ENCODE measurements at places on chromosomes 2 and 18.

DNA sequence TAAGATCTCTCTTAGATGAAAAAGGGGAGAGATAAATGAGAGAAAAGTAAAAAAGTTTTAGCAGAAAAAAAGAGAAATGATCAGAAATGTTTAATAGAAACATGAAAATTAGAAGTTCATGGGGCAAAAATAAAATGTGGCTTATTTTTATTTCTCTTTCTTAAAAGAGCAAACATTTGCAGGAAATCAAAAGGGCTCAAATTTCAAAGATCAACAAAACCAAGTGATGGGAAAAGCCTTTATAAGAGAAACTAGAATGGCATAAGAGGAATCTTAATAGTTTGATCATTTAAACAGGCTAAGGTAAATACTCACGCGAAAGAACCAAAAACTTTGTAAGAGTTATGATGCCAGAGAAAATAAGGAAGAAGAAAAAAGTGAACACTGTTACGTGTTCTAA lies 23.3 kb upstream of the DAW1 start:
- DNase-seq: no peak

- no peak for DNase-seq
Observed at GRCh38 chr2:79820281-79820680, 307.4 kb downstream of the CTNNA2 start.

DNA sequence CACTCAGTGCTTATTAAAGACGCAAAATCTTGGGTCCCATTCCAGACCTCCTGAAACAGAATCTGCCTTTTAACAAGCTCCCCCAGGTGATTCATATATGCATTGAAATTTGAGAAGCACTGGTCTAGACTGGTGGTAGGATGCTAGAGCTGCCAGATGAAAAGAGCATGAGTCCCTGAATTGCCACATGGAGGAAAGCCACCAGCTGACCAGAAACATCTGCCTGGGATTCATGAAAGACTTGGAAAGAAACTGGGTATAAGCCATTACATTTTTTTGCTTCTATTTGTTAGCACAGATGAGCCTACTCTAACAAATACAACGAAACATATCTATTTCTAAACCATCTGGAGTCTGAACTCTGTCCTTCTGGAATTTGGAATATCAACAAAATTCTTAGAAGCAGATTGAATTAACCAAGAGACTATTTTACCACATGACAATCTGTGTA lies 228.9 kb downstream of the RBM43 start:
- no peak for DNase-seq

- no peak for DNase-seq
Observed at GRCh38 chr2:159900343-159900742, 102.3 kb upstream of the CD302 start.

GRCh38 chr2:222912776-222913175 lies 51.9 kb downstream of the ACSL3 start:
- DNase-seq: no peak

DNA sequence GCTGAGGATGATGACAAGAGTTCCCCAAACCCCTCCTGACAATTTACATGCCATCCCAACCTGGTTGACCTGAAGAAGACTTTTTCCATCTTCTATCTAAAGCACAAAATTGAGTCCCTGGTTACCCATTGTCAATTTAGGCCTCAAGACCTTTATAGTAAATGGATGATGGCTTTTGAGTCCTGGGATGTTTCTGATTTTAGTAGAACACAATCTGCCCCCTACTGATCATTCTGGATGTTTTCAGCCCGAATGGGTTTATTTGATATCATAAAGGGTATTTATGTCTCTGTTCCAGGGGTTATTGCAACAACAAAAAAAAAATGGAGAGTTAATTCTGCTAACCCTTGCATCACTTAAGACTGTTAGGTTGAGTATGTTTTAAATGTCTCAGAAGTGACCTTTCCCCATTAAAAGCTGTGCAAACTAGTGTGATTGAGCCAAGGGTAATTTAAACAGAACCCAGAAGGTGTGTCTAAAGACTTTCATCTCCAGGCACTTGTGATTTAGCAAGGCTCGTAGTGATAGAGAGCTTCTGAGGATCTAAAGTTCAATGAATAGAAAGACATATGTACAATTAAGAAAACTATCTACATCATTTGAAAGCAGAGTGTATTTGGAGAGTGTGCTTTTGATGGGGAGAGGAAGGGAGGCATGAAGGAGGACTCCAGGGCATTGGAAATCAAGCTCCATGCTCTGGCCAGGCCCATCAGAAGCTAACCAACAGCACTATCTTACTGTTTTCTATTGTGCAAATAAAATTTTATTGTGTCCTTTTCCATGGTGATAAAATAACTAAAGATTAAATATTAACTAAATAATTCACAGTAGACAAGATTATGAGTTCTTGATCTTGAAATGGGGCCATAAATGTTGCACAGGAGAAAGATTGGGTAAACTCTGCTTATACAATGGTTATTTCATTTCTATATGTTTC lies 96.6 kb upstream of the NOSTRIN start:
- no peak for DNase-seq

DNA sequence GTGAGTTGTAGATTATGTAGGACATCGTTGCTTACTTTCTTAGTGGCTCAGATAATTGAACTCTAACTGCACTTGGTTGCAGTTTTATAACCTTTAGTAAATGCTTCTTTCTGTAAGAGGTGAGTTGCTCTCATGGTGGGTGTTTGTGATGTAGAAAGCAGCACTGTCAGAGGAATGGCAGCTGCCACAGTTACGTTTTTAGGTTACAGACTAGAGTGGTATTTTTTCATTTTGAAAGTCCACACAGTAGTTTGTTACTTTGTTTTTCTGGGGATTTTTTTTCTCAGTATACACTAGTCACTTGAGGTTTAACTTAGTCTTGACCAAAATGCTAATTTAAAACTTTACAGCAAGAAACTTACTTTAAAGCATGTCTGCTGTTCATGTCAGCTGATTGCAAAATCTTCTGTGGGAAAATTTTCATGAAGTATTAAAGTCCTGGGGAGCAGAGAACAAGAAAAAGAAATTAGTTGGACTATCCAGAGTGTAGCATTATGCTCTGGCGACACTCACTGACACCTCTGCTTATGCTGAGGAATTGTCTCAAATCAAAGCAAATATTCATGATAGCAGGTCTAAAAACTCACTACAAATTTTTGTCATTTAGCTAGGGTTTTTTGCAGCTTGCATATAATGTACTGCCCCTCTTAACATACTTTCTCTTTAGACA lies 14.8 kb downstream of the AFTPH start:
- DNase-seq: no peak

DNA sequence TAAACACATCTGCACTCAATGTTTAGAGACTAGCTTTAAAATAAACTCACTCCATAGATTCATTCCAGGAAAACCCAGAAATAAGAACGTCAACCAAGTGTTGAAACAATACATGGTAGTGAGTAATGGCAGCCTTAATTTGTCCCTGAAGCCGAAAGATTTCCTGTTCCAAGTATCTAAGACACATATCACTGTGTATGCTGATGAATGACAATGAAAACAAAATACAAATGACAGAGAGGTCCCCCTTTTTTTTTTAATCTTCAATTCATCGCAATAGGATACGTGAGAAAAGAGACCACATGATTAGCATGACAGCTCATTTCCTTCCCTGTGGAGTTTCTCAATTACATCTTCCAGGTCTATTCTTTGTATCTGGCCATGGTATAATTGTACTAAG lies 160.5 kb upstream of the STK17B start:
- DNase-seq: no peak

DNA sequence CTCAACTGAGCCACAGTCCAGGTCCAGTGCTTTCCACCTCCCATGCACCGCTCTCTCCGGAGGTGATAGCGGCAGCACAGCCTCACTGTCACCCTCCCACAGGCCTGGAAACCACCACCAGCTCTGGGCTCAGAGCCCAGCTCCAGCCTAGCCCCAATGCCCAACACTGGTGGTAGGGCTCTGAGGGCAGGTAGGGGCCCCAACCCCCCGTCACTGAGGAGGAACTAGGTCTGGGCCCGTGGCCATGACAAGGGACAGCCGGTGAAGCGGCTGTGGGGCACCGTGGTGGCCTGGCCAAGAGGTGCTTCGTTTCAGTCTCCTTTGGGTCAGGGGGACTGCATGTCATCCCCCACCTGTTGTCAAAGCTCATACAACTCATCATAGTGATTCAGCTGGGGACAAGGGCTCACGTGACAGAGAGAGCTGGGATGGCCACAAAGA lies 5.5 kb upstream of the TMEM214 start:
- no peak for DNase-seq

GRCh38 chr18:24922491-24922890 lies 429.5 kb downstream of the ZNF521 start:
- no peak for DNase-seq

DNA sequence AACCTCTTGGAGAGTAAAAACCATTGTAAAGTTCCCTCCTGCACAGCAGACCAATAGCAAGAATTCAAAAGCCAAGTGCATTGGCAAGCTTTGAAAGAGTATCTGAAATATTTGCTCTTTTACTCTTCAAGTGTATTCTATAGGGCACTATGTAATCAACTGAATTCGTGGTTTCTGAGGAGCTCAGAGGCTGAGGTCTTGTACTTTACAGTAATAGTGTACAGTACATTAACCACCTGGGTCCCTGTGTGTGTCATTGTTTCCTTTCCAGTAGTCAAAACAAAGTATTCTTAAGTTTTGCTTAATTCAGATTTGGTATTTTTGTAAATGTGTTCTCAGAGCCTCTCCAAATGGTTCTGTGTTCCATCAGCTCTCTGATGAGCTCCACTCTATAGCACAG lies 769.7 kb downstream of the LRRTM4 start:
- DNase-seq: no peak

DNA sequence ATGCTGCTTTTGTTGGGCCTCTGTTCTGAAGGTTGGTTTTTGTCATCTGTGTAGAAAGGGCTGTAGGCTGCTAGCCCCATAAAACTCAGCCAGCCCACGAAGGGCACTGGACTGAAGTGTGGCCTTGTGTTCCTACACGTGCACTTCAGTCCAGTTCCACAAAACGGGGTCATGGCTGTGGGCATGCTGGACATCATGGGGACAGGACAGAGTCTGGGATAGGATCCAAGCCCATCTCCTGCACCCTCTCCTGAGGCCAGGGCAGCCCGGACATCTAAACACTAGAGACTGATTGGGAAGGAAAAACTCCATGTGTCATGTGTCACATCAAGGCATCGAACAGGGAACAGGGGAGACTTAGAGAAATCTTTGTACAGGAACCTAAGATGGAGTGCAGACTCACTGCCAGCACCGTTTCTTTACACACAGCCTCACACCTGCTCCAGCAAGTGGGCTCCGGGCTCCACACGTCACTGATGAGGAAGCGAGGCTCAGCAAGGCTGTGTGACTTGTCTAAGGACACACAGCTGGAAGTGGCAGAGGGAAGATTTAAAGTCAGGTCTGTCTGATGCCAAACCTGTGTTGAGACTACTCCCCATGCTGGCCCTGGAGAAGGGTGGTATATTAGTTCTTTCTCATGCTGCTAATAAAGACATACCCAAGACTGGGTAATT lies 74.8 kb upstream of the BCL2L11 start:
- no peak for DNase-seq

DNA sequence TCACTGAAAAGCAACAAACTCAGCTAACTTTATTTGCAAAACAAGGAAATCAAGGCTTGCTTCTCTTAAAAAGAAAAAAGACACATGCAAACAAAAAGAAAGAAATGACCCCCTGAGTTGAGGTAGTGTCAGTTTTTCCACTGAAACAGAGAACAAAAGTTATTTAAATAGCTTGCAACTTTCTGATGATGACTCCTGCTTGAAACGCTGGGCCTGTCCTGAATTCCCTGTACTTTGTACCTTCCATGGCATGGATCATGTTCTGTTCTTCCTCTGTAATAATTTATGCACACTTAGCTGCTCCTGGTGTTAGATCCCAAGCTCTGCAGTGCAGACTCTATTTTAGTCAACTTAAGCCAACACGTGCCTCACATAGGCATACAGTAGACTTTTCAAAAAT lies 84.0 kb downstream of the SKA1 start:
- DNase-seq: no peak

GRCh38 chr2:108615480-108616090 lies 81.3 kb downstream of the LIMS1 start:
- DNase-seq: no peak

DNA sequence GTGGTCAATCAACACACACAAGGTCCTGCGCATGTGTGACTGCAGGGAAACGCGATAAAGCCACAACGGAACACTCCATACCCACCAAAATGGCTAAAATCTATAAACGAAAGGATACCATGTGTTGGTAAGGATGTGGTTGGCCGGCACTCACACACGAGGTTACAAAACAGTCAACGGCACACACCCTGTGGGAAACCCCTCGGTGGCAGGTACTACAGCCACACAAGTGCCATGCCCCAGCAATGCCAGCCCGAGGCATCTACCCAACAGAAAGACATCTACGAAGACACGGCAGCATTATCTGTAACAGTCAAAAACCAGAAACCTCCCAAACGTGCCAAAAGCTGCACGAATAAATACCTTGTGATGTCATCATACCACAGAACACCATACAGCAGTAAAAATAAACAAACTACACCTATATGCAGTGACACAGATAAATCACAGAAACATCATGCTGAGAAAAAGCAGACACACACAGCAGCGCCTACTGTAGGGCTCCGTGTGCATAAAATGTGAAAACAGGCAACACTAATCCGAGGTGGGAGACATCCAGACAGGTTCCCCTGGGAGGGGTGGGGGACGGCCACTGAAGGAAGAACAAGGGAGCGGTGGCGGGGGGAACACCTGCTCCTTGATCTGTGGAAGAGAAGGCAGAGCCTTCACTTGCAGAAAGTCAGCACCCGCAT lies 36.7 kb downstream of the HDAC4 start:
- no peak for DNase-seq

GRCh38 chr2:19187323-19188020 lies 171.0 kb downstream of the OSR1 start:
- no peak for DNase-seq

- DNase-seq: no peak
Observed at GRCh38 chr18:56984731-56985130, 162.2 kb upstream of the BOD1L2 start.

GRCh38 chr2:106336737-106337136 lies 131.5 kb downstream of the RGPD3 start:
- DNase-seq: no peak

DNA sequence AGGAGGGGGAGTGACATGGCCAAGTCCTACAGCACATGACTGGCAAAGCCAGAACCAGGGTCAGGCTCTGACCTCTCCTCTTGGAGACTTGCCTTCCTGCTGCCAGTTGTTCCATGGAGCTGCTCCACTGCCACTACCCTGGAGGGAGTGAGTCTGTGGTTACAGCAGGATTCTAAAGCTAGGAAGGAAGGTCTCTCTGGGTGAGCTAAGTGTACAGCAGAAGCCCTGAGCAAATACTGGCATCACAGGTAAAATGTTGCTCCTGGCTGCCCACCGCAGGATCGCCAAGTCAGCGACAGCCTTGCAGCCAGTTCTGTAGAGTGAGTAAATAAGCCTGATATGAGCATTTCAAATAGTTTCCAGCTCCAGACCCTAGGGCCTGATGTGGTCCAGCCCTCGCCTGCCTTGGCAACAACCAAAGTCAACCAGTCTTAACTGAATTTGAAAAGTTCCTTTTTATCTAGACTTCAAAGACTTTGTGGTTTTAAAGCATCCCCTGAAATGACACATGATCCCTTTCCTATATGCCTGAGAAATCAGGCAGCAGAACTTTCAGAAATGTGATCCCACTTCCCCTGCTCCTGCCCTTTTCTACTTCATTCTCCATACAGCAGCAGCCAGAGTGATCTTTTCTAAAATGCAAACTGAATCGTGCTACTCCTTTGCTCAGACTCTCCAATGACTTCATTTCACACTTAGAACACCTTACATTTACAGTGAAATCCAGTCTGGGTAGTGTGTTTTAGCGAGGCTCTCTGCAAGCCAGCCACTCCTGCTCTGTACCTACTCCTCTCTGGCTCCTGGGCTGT lies 114.3 kb downstream of the MGAT5 start:
- DNase-seq: no peak
